Smooth muscle cell of the coronary artery (primary cell): ENCODE measurements at places on chromosomes 5 and 9. TPM values are rescaled to one million over a fixed set of nuclear protein-coding genes. Genes with fewer than 3 reads are reported as not detected.

Gene PCYOX1L
- total RNA-seq, result 4.6 and 9.9 TPM in 2 replicates

Gene LVRN
- total RNA-seq, result 0.30 and 1.5 TPM in 2 replicates

Gene TMC1
- 0.68 and 1.3 TPM in 2 replicates for total RNA-seq

Gene ARL10
- 7.3 and 11.9 TPM in 2 replicates for total RNA-seq

Gene B4GALT7
- total RNA-seq, result 29.0 and 45.6 TPM in 2 replicates

Gene IFNA21
- total RNA-seq, result not detected in 2 replicates

Gene TCF7
- total RNA-seq, result 0.45 and 0.94 TPM in 2 replicates

Gene NKD2
- total RNA-seq, result 0.70 and 12.5 TPM in 2 replicates

Gene STKLD1
- total RNA-seq, result 0.35 and 0.75 TPM in 2 replicates

Gene ORM2
- not detected in 2 replicates for total RNA-seq

Gene NTRK2
- 0.38 and 25.4 TPM in 2 replicates for total RNA-seq

Gene PRELID2
- total RNA-seq, result 15.6 and 22.9 TPM in 2 replicates

Gene DND1
- 0.30 TPM in 1 of 2 replicates, not detected in the other for total RNA-seq

Gene MAMDC2
- total RNA-seq, result 2.7 and 3.5 TPM in 2 replicates

Gene RPS14
- total RNA-seq, result 4,222 and 6,128 TPM in 2 replicates

Gene CCDC192
- not detected in 2 replicates for total RNA-seq

Gene HINT1
- total RNA-seq, result 204 and 249 TPM in 2 replicates
